ENCODE measurements at places on chromosomes 2 and 18.
A peak's percentile ranks its signal among the peaks of the same experiment; 100 is the strongest.

DNA sequence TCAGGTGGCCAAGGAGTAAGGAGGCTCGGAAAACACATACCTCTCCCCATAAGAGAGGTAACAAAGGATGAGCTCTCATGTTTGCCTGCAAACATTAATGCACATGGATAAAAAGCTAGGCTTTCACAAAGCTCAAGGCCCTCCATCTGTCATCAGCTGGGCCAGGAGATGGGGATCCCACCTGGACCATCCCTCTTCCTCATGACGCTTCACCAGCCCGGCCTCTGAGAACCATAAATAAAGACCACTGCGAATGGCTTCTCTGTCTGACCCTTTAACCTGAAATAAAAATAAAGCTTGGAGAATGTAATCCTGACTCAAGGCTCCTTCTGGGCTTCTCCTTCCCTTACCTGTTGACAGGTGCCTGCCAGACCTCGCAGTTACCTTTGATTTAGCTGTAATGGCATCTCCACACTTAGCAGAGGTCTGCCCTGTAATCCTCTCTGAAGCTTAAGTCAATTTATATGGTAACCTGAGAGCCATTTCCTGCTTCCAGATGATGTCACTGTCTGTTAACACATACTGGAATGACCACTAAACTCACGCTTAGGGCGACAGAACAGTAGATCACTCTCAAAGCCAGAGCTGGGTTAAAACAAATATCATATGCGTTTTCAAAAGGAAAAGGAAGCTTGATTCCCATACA lies 29.3 kb upstream of the FOXI3 start:
- DNase-seq: no peak

DNA sequence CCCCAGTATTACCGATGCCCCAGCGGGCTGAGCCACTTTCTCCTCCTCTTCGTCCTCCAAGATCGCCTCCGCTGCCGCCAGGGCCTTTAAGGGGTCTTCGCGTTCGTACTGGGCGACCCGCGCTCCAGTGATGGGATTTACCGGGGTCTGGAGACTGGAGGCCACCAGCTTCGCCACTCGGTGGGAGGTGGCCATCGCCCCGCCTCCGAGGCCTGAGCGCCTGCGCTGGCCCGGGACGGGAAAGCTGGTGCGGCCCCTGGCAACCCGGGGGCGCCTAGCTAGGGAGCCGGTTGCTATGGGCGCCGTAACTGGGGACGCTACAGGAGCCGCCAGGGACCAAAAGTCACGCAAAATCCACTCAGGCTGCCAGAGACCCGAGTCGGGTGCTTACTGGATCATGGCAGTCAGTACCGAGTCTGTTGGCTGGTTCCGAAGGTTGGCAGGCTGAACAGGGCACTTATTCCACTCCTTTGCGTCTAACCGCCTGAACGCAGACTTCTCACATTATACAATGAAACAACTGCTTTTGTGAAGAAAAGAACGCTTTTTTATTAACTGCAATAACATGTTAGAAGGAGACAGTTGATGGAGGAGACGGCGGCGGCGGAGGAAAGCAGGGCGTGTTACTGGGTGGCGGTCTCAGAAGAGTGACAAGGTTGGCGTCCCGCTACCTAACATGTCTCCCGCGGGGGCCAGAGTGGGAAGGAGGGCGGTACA lies at the start of gene FAM161A:
Gene FAM161A, minus strand, starts transcription at position 214 of the 717 bp plus-strand sequence. Its CDS starts 19 bp downstream, at position 195.
- peak; percentile 80 for DNase-seq

DNA sequence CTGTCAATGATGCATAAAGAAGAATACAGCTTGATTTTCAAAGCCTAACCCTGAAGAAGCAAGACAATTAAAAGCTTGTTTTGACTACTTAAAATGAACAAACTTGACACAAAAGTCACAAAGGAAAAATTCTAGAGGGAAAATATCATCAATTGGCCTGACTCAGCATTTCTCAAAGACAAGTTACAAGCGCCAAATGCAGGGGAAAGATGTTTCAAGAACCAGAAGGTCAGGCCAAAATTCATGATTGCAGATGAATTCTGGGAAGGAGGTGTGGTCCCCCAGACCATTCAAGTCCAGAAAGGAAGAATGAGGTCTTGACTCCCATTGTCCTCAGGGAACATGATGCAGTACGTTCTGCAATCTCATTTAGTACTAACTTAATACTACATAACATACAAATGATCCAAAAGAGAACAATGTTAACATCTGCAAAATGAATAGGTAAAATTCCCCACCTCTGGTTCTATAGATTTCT lies 64.5 kb downstream of the FAM210A start:
- DNase-seq: no peak

DNA sequence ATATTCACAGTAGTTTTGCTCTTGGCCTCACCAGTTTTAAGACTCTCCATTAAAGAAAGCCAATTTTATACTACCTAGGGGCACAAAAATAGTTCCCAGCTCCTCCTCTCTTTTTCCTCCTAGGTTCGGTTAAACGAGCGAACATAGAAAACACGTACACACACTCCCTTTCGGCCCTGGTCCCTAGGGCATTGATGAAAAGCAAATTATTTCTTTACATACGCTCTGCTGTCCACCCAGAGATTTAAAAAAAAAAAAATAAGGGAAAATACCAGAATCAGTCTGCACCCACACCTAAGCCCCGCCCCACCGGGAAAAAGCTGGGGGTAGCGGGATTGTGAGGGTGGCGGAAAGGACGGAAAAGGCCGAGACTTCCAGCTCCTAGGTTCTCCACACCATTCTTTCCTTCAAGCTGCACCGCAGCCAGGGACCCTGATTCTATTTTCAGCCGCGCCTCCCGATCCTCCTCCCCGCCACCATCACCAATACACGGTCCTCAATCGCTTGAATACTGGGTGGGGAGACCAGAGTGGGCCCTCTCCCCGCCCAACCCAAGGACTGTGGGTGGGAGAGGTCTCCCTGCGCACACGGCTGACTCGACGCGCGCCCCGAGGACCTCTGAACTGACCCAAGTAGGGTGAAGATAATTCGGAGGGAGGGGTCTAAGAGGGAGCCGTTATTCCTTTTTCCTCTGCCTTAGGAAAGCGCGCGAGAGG lies 769 bp downstream of the ATF2 start:
- DNase-seq: no peak

DNA sequence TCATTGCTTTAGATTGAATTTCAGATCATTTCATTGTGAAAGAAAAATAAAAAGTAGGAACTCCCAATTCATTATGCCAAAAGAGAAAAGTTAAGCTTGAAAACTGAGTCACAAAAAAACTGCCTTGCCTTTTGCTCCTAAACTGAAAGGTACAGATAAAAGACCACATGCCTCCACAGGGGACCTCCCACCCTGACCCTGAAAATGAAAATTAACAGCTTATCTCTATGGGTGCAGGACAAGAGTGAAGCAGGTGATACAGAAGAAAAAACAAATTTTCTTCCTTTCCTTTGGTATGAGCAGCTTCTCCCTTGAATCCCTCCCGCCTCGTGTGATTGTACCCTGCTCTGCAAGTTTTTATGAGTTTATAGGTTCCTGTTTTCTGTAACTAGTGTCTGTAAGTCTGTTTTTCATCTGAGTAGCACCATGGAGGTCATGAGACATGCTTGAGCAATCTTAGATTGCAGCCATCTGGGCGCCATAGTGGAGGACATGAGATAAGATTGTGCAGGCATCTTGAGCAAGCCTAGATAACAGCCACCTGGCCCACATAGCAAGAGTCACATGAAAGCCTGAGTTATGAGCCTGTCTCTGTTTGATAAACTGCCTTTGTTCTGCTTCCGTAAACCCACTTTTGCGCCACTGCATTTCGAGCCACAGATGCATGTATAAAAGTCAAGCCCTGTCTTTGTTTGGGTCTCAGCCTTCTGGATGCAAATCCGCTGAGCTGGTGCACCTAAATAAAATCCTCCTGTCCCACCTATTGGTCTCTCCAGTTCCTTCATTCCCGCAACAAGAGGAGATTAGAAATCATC lies 56.2 kb upstream of the DYNC1I2 start:
- no peak for DNase-seq

DNA sequence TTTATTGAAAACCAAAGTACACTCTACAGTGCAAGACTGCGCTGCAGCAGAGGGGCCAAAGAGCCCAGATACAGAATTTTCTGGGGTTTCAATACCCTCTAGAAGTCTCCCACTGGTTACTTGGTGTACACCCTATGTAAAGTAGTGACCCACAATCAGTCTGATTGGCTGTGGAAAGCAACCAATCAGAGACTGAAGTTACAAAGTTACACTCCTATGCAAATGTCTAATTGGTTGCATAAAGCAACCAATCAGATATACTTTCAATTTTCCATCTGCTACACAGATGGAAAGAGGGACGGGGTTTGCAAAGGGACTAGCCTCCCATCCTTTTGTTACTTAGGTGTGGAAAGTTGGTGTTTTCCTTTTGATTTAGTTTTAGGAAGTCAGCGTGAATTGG lies 198.9 kb upstream of the SH3BP4 start:
- no peak for DNase-seq

DNA sequence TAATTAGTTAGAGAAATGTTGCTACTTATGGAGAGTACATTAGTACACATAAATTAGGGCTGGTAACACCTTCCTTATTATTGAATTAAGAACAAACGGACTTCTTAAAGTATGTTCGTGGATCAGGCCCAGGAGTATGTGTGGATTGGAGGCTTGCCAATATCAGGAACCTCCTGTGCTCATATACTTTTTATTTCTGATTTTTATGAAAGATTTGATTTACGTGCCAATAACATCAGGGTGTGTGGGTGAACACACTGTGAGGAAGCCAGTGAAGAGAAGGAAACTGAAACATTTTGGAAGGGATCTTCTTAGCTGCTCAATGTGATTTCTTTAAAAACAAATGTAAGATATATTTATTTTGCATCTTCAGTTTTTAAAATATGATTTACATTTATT lies 113.0 kb downstream of the EFEMP1 start:
- no peak for DNase-seq

DNA sequence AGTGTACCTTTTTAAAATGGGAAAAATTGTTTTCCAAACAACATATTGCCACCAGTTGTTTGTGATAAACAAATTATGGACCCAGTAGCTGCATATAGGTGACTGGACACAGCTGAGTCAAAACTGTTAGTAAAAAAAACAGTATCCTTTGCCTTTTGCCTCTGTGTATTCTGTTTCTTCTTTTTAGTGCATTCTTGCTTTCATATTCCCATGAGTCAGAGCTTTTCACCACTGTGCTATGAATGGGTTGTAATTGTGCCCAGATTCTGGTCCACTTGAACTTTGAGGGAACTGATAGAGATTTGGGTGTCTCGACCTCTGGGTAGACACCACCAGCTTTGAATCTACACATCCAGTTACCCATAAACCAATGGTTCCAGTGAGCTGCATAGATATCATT lies 1441.9 kb upstream of the ZEB2 start:
- DNase-seq: no peak

GRCh38 chr2:168137510-168138180 lies 109.8 kb downstream of the STK39 start:
- DNase-seq: no peak

GRCh38 chr18:28109781-28110560 lies 67.0 kb downstream of the CDH2 start:
- DNase-seq: no peak

DNA sequence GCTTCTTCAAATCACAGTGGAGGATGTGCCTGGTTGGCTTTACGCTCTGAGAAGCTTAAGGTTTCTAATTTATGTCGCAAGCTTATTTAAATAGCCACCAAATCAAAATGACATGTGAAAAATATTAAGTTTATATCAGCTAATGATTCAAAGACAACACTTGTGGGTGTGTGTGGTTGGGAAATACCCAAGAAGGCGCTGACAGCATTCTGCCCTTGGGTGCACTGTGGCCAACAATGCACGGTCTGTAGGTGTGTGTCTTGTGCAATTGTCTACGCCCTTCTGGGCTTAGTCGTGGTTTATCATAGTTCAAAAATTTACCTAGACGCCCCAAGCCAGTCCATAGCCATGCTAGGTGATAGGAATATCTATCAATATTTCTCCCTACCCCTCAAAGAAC lies 60.9 kb downstream of the KCTD1 start:
- DNase-seq: no peak

DNA sequence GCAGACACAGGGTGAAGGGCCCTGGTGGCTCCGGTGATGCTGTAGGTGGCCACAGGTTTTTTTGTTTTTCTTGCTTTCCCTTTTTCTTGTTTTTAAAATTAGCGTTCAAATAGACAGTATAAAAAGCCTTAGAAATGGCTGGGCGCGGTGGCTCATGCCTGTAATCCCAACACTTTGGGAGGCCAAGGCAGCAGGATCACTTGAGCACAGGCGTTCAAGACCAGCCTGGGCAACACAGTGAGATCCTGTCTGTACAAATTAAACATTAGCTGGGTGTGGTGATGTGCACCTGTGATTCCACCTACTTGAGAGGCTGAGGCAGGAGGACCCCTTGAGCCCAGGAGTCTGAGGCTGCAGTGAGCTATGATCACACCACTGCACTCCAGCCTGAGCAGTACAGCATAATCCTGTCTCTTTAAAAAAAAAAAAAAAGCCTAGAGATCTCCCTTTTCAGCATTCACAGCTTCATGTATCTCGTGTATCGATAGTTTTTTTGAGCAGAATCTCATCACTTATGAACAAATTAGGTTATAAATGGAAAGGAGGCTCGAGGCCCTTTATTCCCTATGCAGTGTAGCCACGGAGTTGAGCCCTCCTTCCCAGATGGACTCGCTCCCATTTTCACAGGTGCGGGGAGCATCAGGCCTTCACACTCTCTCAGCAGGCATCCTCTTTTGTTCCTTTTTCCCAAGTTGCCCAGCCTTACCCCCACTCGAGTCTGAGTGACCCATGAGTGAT lies 50.8 kb downstream of the EMILIN2 start:
- DNase-seq: no peak

DNA sequence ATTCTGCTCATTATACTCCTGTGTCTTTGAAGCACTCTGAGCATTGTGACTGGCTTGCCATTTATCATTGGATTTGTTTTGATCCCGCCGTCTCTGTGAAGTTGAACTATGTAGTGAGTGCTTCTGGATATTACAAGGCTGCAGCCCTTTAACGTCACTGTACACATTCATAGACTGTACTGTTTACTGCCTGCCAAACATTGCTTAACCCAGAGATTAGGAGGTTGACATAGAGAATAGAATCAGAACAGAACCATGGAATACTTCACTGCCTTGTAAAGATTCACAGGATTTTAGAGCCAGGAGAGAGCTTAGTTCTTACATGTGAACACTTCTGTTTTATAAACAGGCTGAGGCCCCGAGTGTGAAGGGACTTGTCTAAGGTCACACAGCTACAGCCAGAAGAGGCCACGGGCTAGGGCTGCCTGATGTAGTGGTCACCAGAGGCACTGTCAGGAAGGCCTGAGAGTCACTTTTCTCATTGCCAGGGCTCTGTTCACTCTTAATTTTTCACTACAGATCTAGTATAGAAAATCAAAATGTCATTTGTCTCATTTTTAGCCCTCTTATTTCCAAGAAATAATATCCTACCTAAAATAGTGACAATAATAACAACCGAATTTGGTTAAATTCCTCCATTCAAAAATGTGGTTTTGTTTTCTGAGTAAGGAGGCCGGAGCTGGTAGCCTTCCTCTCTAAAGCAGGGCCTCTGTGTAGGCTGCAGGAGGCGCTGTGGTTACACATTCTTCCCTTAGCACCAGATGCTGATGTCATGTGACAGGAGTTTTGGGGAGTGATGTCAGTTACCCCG lies 87.9 kb downstream of the UGGT1 start:
- peak; percentile 56 for DNase-seq
